Right lung (tissue), 10 donors: ENCODE measurements at places on chromosomes 12 and 14.

DNA sequence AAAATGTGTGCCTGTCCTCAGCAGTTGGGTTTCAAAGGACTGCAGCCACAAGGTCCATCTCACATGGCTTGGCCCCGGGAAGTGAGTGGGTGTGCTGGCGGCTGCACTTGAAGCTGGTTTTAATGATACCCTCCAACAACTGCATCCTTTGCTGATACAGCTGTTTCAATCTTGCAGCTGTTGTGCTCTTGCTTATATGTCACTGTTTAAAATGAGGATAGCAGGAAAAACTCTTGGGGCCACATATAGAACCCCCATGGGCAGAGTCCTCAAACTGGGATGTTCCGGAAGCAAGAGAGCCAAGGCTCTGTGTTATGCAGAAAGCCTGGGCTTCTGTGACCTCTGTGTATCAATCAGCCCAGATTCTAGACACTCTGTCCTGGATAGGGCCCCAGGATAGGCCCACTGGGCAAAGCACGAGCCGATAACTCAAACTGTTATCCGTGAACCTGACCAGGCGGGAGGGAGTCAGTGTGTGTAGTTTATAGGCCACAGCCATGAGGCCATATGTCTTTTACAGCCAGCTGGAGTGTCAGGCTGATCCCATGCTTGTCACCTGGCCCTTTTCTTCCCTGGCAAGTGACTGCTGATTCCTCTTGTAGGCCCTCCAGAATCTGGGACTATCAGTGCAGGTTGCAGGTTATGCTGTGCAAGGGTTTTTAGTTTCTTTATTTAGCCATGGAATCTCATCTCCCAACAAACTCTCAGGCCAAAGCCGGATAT, 74.3 kb downstream of the SSPN start:
- no peak for DNase-seq

GRCh38 chr14:32087173-32087861, 10.2 kb downstream of the ARHGAP5 start:
- DNase-seq: no peak

DNA sequence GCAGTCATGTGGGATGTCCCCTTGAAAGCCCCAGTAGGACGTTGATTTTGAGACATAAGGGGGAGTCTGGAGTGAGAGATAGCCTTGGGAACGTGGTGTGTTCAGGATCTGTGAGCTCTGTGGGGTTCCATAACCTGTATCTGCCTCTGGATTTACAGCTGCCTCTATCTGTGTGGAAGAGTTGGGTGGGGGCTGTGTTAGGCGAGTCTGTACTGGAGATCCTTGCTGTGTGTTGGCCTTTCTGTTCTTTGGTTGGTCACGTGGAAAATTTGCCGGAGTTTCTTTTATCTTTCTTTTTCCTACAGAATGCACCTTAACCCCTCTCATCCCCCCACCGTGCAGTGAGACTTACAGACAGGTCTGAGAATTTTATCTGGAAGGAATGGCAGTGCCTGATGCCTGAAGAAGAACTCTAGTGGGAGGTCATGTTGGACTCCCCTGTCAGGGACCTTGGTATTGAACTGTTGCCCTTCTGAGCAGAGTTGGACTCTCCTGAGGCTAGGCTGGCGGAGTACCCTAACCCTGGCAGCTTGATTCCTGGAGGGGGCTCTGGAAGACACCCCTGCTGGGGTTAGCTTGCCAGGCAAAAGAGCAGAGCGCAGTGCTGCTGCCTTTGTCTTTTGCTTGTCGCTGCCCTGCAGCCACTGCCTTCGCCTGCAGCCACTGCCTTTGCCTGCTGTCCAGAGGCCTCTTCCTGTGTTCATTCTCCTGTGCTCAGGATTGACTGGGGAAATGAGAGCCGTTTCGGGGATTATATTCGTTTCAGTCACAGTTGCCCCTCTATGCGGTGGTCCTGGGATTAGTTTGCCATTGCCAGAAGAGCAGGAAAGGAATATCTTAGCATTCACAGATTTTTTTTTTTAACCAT, 34.1 kb downstream of the ZNF664 start:
- no peak for DNase-seq

GRCh38 chr14:63308723-63309317, 9.9 kb downstream of the GPHB5 start:
- DNase-seq: no peak

DNA sequence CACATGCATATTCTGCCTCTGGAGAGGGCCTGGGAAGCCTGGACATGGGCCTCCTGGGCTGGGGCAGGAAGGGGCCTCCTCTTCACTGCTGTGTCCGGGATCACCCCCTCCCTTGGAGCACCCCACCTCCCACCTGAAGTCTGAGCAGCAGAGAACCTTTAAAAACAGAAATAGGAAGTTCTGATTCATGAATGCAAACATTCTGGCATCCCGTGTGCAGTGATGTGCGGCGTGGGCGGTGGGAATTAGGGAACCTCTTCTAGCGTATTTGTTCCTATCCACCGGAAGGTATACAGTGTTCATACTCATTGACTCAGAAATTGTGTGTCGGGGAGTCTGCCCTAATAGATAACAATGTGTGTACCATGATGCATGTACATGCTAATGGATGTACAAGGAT, 46.2 kb downstream of the C14orf132 start:
- no peak for DNase-seq

DNA sequence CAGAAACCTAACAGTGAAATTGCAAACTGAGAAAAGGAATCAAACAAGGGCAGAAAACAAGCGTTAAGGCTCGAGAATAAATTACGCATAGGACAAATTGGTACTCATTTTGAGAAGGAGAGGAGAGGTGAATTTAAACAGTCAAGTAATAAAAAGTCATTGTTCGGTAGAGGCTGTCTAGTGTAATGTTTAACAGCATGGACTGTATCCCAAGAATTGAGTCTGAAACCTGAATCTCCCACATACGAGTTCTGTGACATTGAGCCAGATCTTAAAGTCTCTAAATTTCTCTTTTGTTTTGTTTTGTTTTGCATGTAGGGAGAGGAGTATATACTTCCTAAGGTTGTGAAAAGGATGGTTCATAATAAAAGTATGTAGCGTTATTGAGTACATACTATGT, 216.5 kb upstream of the BTG1 start:
- DNase-seq: no peak

- DNase-seq: no peak
Observed at GRCh38 chr12:13004986-13005385, 4.9 kb upstream of the HEBP1 start.
